ENCODE measurements at places on chromosomes 2 and 18.

DNA sequence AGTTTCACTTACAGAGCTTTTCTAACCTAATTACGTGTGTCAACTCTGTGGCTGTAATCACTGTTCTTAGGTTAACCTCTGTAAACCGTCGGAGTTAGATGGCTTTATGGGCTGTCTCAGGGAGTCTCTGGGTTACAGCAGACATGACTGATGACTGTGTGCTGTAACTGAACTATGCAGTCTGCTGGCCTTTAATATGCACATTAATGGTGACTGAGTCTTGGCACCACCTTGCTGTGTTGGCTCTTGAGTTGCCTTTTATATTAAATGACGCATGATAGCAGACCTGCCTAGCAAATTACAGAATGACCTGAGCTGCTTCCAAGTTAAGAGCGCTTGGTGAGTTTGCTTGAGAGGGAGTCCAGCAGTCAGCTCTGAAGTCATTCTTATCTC is 90.1 kb downstream of the ACKR3 start:
- DNase-seq, result peak; percentile 31

GRCh38 chr18:11154368-11154989 is 5.1 kb upstream of the PIEZO2 start:
- no peak for DNase-seq

- no peak for DNase-seq
Observed at GRCh38 chr18:7000484-7001096, 117.0 kb downstream of the LAMA1 start.

DNA sequence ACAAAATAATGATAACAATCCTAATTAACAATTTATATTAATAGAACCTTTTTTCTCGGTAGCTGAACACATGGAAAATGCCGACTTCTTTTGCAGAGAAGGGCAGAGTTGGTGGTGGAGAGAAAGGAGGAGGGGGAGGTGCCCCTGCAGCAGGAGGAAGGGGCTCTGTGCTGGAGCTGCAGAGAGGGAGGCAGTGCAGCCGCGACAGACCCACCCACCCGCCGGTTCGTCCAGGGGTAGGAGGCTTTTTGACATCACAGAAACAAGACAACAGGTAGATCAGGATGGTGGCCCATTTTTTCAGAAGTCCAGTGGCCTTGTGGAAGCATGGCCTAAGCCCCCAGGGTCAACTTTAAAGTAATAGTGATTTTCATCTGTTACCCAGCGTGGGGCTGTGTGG is 321.1 kb upstream of the SALL3 start:
- no peak for DNase-seq

DNA sequence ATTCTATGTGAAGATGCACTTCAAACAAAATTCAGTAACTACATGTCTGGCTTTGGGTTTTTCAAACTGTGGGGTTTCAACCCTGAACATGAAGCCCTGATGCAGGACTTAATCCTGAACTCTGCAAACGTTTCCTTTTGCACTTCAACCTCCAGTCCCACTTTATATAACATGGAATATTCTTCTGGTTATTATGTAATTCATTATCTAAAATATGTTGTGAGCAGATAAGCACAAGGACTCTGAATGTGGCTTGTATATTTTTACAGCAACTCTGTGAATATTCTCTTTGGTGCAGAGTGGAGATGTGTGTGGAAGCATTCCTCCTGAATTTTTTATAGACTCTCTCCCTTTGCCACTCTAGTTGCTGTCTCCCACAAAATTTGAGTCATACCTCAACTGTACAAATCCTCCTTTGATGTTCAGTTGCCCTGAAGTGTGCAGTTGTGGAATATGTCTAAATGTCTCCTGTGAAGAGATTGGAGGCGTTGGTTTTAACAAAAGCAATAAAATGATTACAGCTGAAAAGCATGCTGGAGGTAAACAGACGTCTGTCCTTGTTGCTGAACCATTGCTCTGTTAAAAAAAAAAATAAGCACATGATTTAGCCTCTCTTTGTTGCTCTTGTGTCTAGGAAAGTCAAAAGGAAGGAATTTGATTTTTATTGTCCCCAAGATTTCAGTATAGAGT is 205.1 kb upstream of the NRP2 start:
- no peak for DNase-seq

GRCh38 chr2:9325428-9325827 is 97.9 kb downstream of the ITGB1BP1 start:
- DNase-seq, result no peak

GRCh38 chr2:30029804-30030203 is 108.4 kb upstream of the ALK start:
- no peak for DNase-seq

DNA sequence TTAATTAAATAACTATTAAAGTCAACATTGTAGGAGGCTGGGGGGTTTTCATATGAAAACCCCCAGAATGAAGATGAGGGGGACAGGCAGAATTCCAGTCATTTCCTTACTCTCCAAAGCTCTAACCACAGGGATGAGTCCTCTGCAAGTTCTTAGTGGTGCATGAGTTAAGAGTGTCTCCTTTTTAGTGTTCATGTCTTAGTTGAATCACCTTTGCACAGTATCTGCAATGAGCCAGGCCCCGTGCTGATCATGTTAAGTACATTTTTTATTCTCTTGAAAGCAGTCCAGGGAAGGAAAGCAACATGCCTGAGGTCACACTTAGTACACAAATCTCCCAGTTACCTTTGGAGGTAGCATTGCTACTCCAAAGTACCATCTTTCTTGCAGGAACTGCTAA is 25.7 kb upstream of the MSGN1 start:
- DNase-seq, result no peak

DNA sequence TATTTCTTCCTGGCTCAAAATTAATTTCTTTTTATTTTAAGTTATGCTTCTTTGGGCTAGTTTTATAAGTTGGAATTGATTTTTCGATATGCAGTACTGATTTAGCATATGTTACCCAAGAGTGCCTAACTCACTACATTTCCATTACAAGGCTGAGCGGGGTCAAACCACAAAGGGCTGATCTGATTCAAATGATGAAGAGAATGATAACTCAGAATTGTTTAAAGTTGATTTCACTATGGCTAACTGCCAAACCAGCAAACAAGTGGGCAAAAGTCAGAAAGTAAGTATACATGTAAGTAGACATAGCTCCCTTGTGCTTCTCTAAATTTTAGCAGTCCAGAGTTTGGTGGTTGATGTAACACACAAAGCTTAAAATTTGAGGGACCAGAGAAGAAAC is 35.6 kb downstream of the RAD51AP2 start:
- DNase-seq, result no peak

GRCh38 chr2:99201959-99202678 is 21.1 kb downstream of the MRPL30 start:
- no peak for DNase-seq

- DNase-seq, result no peak
Observed at GRCh38 chr2:178506101-178506500, 25.8 kb downstream of the PLEKHA3 start.

- no peak for DNase-seq
Observed at GRCh38 chr2:88638123-88638650, 10.9 kb upstream of the EIF2AK3 start.

GRCh38 chr2:78890935-78891334 is 134.6 kb upstream of the REG3G start:
- DNase-seq, result no peak

GRCh38 chr18:4450065-4450658 is 4.9 kb downstream of the DLGAP1 start:
- no peak for DNase-seq

DNA sequence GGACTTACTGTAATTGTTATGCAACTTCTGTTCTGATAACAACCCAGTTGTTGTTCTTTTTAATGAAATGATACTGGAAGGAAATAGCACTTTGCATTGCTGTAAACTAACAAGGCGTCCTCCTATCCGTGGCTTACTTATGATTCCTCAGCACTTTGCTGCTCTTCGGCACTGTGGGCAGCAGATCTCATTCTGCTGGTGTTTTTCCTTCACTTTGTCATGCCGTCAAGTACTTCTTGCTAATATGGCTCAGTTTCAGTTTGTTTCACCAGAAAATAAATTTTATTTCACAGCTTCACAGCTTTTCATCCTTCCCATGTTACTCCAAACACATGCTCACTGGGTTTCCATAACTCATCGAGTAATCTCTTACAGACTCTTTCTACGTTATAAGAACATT is 289.3 kb downstream of the MEIS1 start:
- no peak for DNase-seq

DNA sequence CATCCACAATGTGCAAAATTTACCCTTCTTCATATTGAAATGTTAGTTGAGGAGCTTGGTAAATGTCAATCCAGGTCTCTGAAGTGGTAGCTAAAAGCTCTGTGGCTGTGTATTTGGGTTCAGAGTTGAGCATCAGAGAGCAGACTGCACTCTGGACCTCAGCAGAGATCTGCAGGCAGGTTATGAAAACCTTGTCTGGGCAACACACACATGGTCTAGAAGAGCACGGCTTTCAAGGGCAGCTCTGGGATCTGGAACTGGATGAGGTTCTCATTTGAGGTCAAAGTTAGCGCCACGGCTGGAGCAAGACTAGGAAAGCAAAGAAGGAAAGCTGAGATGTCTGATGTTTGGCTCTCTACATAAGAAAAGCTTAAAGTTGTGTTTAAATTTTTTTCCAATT is 243.0 kb downstream of the SH3BP4 start:
- no peak for DNase-seq

All from DMS153 (cell line).